GM23248 (cell line): ENCODE measurements at places on chromosomes 7 and 10.

DNA sequence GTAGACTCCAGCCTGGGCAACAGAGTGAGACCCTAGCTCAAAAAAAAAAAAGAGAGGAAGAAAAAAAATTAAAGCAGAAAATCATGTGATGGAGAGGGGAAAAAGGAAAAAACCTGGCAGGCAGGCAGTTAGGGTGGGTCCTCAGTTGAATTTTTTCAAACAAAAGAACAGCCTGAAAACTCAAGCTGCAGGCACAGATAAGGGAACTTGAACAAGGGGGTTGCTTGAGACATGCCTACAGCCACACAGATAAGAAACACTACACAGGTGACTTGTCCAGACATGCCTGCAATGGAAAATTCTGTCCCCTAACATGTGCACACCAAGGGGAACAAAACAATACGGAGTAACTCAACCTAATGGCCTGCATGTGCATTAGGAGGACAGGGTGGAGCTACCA is 19.2 kb downstream of the VIM start:
- DNase-seq = no peak

DNA sequence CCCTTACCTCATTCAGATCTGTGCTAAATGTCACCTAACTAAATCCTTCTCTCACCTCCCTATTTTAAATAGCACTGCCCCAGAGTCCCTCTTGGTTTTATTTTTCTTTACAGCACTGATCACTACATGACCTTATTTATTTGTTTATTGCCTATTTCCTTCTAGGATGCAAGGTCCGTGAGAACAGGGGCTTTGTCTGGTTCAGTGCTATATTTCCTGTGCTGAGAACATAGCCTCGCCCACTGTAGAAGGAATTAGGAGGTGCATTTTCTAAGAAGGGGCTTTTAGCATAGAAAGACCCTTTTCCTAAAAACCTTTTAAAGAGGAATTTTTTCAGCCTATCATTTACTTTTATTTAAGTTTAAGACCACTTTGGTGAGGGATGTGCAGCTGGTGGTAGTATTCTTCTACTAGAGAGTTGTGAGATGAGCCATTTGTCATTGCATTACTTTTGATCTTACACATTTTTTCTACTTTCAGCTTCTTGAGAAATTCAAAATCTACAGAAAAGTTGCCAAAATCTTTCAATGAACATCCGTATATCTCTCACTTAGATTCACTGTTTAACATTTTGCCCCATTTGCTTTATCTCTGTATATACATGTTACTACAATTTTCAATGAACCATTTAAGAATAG is 13.5 kb upstream of the PCGF5 start:
- no peak for DNase-seq

- peak; percentile 74 for DNase-seq
Observed at GRCh38 chr10:90920986-90921666, at the start of gene ANKRD1. Gene ANKRD1, minus strand, starts transcription at chr10:90921087. Its CDS starts 60 bp downstream, at chr10:90921027.

DNA sequence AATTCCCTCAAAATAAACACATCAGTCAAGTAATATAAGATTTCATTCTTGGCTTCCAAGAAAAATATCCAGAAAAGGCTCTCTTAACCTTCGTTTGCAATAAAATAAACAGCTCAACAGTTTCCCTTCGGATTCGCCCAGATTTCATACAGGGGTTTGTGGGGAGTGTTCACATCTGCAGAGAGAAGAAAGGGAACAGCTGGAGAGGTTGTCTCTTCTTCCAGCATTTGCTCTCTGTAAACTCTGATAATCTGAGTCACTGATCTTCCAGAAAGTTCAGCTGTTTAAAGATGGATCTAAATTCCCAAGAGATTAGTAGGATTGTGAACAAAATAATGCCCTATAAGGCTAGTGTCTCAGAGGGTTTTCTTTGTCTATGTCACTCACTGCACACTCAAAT is 277.9 kb downstream of the HPSE2 start:
- no peak for DNase-seq

DNA sequence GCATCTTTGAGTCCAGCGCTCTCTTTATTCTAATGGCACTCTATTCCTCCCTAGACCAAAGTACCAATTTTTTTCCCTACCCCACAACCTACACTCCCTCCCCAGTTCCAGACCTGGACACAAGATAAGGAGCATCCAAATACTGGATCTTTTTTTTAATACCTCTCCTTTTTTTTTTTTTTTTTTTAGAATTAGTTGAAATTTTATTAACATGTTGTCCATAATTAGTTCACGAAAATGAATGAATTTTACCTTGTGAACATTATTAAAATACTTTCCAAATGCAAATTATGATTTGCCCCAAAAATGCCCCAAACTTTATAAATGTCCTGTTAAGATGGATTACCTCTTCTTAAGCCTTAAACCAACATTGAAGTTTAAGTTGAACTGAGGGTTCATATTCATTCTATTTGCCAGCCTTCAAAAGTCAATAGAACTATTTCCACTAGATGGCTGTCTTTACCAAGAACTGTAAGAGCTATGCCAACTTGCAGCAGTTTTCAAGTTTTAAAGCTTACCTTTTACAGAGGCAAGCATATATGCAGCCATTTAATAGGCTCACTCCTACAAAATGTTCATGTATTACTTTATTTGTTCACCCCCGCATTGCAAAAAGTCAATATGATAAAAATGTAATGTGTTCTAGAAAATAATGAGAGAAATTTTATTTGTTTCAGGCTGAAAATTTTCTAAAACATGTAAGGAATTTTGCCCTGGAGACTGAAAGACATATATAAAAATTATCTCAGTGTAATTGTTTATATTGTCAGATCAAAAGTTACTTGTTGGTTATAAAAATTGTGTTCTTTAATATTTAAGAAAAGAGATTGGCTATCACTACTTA is 39.7 kb upstream of the TNKS2 start:
- DNase-seq = peak; percentile 72

DNA sequence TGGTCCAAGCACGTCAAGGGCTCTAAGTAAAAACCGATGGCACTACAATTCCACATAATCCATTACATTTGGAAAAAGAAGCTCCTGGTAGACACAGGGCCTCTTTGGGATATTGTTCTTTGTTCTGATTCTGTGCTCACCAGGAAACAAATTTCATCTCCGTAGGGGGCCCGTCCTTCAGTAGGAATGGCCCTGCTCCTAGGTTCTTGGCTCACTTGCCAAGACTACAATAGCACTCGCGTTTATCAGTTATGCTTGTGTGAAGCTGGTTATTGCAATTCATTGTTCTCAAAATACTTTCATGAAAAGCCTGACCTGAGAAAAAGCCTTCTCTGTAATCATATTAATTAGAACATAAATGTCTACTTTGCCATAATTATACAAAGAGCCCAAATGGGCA is 10.3 kb upstream of the ZC3HAV1L start:
- no peak for DNase-seq

DNA sequence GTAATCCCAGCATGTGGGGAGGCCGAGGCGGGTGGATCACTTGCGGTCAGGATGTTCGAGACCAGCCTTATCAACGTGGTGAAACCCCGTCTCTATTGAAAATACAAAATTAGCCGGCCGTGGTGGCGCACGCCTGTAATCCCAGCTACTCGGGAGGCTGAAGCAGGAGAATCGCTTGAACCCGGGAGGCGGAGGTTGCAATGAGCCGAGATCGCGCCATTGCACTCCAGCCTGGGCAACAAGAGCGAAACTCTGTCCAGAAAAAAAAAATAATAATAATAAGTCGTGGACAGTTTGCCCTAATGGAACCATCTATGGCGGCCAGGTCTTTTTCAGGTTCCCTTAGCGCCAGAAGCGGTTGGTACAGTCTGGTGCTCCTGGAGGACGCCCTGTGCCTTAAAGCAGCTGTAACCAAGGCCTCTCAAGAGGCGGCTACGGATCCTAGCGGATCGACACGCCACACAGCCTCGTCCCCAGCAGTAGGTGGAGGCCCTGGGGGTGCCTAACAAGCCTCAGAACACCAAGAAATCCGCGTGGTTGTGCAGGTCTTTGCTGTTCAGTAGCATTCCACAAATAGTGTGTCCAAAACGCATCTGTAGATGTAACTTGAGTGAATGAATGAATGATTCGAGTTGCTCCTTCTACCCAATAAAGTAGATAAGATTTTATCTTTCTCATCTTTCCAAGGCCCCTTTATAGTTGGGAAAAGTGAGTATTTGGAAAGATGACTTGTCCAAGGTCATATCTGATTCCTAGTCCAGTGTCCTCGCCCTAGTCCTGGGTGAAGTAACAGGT is 982 bp downstream of the PGAM1 start:
- peak; percentile 58 for DNase-seq

GRCh38 chr10:121510201-121510771 is 88.0 kb downstream of the FGFR2 start:
- no peak for DNase-seq

- no peak for DNase-seq
Observed at GRCh38 chr7:16524332-16524731, 2.3 kb upstream of the LRRC72 start.

- DNase-seq = no peak
Observed at GRCh38 chr7:46292741-46293140, 371.7 kb upstream of the IGFBP3 start.

GRCh38 chr10:86752311-86752710 is 4.1 kb upstream of the BMPR1A start:
- DNase-seq = no peak

- no peak for DNase-seq
Observed at GRCh38 chr10:105247831-105248499, 606.9 kb downstream of the SORCS3 start.
